ENCODE measurements at places on chromosomes 13 and 19.
A peak's percentile ranks its signal among the peaks of the same experiment; 100 is the strongest.

DNA sequence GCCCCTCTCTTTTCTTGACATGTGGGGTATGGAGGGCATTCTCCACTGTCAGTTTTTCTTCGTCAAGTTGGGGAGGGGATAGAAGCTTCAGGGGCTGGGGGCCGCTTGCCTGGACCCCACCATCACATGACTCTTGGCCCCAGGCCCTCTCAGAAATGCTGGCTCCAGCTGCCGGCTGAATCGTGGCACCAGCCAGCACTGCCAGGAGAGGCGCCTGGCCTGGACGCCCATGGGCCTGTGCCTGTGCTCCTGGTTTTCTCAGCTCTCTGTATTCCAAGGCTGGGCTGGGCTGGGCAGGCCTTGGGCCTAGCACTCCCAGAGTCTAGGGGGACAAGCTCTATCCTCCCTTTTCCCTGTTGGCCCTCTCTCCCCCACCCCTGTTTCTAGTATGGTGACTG is 38.6 kb downstream of the LYL1 start:
- DNase-seq, result no peak

GRCh38 chr13:93462151-93462550 is 235.5 kb downstream of the GPC6 start:
- DNase-seq, result no peak

DNA sequence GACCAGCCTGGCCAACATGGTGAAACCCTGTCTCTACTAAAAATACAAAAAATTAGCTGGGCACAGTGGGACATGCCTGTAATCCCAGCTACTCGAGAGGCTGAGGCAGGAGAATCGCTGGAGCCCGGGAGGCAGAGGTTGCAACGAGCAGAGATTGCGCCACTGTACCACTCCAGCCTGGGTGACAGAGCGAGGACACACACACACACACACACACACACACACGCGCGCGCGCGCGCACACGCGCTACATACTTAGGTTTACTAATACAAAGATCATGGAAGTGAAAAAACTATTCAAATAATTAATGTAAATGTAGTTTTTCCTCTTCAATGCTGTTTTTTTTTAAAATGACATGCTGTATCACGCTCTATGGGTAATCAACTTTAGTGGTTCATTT is 58.5 kb upstream of the ZDHHC20 start:
- no peak for DNase-seq

DNA sequence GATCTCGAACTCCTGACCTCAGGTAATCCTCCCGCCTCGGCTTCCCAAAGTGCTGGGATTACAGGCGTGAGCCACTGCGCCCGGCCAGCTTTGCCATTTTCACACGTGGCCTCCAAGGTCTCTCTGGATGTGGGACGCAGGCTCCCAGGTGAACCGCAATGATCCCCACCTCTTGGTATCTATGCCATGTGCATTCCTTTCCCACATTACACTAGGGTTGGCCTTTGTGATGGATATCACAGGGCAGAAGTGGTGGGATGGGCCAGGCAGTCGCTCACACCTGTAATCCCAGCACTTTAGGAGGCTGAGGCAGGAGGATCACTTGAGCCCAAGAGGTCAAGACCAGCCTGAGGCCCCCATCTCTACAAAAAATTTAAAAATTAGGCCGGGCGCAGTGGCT is 22.4 kb downstream of the FGF21 start:
- DNase-seq, result no peak

DNA sequence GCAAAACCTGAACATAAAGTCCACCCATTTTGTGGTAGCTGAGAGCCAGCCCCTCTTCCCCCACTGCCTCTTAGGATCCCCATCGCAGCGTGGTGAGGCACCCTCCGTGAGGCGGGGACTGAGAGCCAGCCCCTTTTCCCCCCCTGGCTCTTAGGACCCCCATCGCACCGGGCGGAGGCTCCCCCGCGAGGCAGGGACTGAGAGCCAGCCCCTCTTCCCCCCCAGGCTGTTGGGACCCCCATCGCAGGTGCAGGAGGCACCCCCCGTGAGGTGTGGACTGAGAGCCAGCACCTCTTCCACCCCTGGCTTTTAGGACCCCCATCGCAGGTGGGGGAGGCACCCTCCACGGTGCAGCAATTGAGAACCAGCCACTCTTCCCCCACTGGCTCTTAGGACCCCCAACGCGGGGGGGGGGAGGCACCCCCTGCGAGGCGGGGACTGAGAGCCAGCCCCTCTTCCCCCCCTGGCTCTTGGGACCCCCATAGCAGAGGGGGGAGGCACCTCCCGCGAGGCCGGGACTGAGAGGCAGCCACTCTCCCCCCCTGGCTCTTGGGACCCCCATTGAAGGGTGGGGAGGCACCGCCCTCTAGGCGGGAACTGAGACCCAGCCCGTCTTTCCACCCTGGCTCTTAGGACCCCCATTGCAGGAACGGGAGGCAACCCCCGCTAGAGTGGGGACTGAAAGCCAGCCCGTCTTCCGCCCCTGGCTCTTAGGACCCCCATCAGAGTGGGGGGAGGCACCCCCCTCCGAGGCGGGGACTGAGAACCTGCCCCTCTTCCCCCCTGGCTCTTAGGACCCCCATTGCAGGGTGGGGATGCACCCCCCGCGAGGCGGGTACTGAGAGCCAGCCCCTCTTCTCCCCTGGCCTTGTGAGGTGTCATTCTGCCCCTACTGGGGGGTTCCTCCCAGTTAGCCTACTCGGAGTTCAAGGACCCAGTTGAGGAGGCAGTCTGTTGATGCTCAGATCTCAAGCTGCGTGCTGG is 366.4 kb upstream of the SPRY2 start:
- DNase-seq, result no peak

GRCh38 chr19:56083668-56084067 is 37.4 kb downstream of the ZNF787 start:
- no peak for DNase-seq

DNA sequence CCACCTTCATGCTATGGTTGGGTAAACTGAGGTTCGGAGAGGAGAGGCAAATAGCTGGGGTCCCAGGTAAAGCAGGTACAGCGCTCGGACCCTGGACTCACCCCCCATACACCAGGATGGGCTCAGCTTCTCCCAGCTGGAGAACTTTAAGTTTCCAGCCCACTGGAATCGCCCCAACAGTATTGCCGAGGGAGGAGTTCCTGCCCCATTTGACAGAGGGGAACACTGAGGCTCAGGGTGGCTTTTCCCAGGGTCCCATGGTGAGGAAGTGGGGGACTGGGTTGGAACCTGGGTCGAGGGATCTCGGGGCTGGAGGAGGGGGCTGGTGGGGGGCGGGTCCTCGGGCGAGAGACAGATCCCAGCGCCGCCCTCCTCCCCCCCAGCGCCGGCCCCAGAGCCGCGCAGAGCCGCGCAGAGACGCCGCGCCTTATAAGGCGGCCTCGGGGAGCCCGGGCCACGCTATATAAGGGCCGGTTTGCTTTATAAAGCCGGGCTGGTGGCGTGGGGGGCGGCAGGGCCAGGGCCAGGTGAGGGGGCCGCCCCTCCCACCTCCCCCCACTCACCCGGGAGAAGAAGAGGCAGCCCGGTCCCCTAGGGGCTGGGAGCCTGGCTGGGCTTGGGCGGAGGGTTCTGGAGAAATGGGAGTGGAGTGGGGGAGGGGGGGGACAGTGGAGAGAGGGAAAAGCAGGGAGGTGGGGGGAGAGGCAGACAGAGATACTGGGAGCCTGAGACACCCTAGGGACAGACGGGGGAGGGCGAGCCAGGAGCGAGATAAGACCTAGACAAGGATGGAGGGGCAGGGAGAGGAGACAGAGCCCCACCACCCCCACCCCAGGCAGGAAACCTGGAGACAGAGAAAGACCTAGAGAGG is 1.1 kb downstream of the CNN1 start:
- no peak for DNase-seq

DNA sequence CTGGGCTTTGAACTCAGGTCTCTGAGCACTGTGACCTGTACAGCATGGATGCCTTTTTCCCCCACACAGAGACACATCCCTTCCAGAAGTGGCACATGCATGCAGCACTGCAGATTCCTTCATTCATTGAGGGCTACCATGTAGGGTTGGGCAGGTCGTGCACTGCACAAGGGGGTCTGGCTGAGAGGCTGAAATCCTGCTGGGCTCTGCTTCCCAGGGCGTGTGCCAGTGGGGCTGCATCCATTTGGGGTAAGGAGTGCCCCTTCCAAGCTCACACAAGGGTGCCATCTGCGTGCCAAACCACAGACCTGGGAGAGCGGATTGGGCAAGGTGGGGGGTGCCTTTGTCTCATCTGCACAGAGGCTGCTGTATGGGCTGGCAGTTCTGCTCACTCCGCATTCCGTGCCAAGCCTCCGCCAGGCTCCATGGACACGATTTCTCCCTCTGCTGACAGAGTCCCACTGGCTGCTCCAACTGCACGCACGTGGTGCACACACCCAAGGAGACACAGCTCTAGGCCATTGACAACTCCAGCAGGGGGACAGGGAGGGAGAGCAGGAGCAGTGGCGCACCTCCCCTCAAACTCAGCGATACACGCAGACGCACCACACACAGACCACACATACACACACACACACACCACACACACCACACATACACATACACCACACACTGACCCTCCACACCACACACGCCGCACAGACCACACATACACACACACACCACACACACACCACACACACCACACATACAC is 4.5 kb upstream of the SHISA7 start:
- peak; percentile 58 for DNase-seq

DNA sequence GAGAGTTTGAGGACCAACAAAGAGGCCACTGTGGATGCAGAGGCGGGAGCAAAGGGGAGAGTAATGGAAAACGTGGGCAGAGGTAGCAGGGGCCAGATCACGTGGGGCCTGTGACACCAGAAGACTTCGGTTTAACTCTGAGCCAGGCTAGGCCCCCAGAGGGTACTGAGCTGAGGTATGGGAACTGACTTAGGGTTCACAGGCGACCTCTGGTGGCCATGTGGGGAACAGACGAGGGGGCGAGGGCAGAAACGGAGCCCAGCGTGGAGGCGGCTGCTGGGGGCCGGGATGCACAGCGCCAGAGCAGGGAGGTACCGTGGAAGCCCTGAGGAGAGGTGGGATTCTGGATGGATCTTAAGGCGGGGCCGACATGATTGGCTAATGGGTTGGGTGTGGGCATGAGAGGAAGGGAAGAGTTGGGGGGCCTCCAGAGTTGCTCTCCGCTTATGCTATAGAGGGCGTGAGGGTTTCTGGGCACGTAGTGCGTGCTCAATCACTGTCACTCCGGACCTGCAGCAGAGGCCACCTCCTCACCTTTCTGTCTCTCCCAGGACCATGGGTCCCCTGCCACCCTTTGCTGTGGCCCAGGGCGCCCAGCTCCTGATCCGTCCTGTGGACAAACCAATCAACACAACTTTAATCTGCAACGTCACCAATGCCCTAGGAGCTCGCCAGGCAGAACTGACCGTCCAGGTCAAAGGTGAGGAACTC is 13.7 kb downstream of the PVR start:
- peak; percentile 82 for DNase-seq

DNA sequence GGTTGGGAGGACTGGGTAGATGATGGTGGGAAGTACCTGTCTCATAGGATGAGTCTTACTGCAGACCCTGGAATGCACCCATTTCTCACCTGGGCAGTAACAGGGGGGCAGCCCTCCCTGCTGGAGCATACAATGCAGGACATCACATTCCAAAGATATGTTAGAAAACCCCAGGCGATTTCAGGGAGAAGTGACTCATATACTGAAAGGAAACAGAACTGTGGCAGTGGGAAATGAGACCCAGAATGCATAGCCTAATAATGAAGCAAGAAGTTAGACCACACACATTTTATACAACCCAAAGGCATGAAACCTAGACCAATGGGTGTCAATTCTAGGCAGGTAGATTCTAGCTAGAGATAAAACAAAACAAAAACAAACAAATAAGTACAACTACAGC is 402.7 kb downstream of the IRS2 start:
- no peak for DNase-seq

GRCh38 chr19:12834566-12834943 is at the start of gene RTBDN:
Gene RTBDN (minus strand): TSS chr19:12834579. CDS start chr19:12829979, 4,600 bp downstream.
- DNase-seq, result no peak

Data from KBM-7 (cell line).